ENCODE measurements at places on chromosomes 3 and 15.

GRCh38 chr3:77726517-77726916, 686.6 kb downstream of the ROBO2 start:
- DNase-seq = no peak

DNA sequence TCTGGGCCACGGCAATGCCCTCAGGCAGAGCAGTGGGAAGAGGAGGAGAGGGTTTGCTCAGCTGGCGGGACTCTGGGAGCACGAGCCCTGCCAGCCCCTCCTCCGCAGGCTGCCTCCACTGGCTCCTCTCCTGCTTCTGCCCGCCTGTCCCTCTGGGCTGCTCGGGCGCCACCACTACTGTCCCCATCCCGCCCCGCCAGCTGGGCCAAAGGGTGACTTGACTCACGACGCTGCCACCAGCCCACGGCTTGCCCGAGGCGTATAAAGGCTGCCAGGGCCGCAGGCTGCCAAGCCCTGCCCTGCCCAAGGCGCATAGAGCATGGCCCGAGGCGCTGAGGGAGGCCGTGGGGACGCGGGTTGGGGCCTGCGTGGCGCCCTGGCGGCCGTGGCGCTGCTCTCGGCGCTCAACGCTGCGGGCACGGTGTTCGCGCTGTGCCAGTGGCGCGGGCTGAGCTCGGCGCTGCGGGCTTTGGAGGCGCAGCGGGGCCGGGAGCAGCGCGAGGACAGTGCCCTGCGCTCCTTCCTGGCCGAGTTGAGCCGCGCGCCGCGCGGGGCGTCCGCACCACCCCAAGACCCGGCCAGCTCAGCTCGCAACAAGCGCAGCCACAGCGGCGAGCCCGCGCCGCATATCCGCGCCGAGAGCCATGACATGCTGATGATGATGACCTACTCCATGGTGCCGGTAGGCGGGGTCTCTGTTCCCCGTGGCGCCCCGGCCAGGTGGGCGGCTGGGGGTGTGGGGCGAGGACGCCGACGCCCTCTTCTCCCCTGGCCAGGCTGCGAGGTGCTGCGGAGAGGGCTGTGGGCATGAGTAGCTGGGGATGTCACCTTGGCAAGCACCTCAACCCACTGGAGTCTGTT, at the start of gene GLDN:
GLDN (plus strand) TSS at position 290 of the 861 bp plus-strand sequence; CDS start at position 320, 30 bp downstream.
- peak; percentile 69 for DNase-seq

DNA sequence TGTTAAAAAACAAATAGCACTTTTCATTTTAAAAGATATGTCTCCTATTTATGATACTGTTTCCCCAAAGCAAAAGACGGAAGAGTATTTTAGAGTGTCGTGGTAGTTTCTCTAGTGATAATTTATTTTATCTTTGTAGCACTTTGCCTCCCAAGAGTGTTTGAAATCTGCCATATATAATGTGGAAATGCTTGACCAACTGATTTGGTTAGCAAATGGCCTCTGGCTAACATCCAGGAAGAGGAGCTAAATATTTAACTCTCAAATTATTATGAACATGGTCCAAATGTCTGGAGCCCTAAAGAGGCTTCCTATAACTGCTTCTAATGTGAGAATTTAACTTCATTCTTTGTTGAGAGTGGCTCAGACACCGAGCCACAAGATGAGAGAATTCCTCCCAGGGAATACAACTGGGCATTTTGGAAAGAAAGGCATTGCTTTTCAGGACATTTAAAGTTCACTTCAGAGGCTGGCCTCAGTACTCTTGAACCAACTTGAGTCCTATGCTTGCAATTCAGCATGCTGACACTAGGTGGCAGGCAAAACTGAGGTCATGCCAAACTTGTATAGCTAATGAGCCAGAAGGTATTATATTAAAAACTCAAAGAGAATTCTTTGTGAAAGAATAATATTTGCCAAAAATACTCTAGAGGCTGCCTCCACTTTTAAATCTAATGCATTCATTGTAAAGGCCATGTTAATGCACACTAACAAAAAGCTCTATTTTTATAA, 104.5 kb downstream of the RARB start:
- DNase-seq = no peak

DNA sequence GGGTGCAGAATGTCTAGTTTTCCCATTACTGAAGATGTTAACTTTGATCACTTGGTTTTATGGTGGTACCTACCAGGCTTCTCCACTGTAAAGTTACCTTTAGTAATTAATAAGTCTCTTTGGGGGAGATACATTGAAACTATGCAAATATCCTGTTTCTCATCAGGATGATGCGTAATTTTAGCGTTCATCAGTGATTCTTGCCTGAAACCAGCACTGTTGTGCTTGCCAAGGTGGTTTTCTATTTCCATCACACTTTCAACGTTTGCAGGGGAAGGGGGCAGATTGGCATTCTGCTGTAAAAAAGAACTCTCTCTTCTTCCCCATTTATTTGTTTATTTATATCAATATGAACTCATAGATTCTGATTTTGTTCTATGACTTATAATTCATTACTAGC, 61.0 kb downstream of the SSR3 start:
- no peak for DNase-seq

Data from SHP77 (cell line).